ENCODE measurements at places on chromosomes 5 and 9.

DNA sequence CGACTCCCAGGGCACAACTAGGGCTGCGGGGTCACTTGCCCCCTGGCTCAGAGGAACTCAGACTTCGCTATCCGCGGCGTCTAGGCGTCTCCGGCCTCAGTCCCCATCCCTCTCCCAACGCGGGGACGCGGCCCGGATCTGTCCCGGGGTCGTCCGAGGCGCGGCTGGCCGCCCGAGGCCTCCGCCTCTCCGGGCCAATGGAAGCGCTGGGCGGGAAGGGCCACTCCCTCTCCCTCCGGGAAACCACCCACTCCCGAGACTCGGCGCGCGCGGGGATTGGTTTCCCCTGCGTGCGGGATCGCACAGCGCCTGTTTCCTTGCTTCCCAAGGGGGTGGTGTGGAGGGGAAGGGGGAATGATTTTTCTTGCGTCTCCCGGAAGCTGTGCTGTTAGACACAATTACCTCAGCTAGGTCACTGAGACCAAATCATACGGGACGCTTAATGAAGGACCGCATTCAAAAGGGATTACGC is 38.3 kb downstream of the NR2F1 start:
- DNase-seq, result no peak

DNA sequence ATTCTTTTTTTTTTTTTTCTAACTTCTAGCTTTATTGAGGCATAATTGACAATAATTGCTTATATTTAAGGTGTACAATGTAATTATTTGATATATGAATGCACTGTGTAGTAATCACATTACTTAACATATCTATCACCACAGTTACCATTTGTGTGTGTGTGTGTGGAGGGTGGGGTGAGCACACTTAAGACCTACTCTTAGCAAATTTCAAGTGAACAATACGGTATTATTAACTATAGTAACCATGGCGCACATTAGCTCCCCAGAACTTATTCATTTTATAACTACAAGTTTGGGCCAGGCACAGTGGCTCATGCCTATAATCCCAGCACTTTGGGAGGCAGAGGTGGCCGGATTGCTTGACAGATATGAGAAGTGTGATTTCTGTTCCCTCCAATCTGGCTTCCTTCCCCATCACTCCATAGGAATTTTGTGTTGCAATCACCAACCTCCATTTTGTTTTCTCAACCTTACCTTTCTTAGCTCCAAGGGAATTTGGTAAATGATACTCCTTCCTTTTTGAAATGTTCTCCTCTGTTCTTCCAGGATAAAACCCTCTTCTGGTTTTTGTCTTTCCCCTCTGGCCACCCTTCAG is 14.9 kb downstream of the TXN start:
- DNase-seq, result no peak

GRCh38 chr5:96957254-96958049 is 21.6 kb downstream of the LNPEP start:
- DNase-seq, result no peak

- DNase-seq, result no peak
Observed at GRCh38 chr9:91302831-91303230, 58.9 kb downstream of the AUH start.

- no peak for DNase-seq
Observed at GRCh38 chr5:54360089-54360488, 49.7 kb upstream of the ARL15 start.

GRCh38 chr5:32711362-32711680 is 200 bp downstream of the NPR3 start:
- DNase-seq, result no peak

DNA sequence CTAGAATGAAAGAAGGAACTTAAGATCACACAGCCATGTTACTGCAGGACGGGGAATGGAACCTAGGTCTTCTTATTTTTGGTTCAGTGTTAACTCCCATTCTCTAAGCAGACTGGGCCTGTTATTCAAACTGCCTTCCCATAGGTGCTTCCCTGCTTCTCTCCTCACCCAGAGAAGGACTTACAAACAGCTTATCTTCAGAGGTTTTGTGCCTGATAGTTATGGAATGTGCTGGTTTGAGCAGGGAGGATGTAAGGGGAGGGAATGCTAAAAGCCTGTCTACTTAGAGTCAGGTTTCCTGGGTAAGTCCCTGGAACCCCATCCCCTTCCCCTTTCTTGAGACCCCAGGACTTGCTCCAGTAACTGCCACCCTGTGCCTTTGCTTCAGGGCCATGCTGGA is 4.2 kb upstream of the PSMD5 start:
- DNase-seq, result no peak

DNA sequence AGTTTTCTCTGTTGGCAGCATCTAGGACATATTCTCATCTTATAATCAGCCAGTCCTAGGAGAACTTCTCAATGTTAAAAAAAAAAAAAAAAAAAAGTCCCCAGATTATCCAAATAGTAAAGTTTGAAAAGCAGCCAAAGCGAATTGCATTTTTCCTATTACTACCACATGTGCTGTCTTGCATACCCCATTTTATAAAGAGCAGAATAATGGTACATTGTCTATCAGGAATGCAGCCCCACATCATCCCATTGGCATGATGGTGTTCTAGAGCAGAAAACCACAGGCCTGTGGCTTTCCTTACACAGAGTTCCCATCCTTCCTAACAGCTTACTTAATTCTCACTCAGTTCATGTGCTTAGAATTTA is 381.6 kb downstream of the TMEM38B start:
- no peak for DNase-seq

- no peak for DNase-seq
Observed at GRCh38 chr5:123209502-123210027, 120.5 kb downstream of the PRDM6 start.

GRCh38 chr9:101716629-101717028 is 21.8 kb downstream of the GRIN3A start:
- no peak for DNase-seq

DNA sequence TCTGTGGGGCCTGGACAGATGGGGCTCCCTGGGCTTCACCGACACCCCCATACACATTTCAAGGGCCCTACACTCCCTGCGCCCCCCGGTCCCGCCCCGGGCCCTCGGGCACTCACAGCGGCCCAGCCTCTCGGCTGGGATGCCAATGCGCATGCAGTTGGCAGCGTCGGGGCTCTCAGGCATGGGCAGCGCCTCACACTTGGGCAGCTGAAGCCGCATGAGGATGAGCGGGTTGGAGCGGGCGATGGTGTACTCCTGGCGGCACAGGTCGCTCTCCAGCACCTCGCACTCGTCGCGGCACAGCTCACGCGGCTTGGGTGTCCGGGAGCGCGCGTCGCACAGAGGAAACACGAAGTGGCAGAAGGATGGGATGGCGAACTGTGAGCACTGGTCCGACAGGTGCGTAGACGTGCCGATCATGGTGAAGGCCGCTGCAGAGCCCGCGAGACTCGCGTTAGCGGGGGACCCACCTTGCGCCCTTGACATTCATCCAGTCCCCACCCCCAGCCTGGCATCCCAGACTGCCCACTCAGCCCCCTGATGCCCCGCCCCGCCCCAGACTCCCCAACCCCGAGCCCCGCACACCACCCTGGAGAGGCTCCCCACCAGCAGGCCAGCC is 216.9 kb downstream of the ROR2 start:
- DNase-seq, result no peak

Data from NK-92 treated with Interleukin-12 subunit alpha and Interleukin-12 subunit beta, amount 100 ng/mL, for 24 hours (cell line).